ENCODE measurements at places on chromosomes 1 and 21. TPM values are rescaled to one million over a fixed set of nuclear protein-coding genes. Genes with fewer than 3 reads are reported as not detected.

The ERVH48-1 gene
- polyA plus RNA-seq, result not detected

DNA sequence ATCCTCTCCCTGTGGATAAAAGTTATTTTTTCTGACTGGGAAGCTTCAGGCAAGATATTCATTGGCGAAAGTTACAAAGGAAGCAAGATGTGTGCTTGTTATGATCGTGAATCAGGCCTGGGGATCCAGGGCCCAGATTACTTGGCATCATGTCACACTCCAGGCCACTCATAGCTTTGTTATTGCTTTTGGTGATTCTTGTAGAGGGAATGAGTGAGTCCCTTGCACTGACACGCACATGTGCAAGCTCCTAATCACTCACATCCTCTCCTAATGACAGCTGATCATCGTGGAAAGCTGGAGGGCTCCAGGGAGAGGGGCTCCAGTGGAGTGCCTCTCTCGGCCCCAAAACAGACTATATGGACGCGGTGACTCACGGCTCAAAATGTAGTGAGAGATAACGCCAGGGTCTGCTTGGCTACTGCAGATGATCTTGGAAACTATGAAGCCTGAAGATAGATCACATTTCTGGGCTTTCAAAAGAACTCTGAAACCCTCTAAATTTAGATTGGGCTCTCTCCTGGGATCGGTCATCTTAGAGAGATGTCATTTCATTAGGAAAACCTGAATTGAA, 481.1 kb upstream of the USP24 start:
- DNase-seq, result no peak

The GUCA2B gene
- polyA plus RNA-seq, result not detected

DNA sequence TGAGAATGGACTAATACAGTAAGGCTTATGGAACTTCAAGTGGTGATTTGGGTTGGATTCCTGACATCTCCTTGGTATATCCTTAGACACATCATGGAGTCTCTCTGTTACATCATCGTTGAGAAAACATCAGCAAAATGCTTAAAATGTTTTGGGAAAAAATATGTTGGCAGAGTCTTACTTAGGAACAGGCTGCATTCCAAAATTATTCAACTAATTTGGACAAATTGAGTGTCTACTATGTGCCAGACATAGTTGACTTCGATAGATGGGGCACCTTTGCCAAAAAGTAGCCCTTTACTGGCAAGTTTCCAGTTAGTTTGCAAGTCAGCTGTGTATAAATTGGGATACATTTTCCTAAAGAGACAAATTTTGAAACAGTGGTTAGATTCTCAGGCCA, 253.4 kb upstream of the ST6GALNAC5 start:
- no peak for DNase-seq

The NEGR1 gene
- 15.1 TPM for polyA plus RNA-seq

The OR2T33 gene
- not detected for polyA plus RNA-seq
